Esophagus muscularis mucosa (tissue), 4 donors: ENCODE measurements at places on chromosomes 3 and 15. TPM values are rescaled to one million over a fixed set of nuclear protein-coding genes. Genes with fewer than 3 reads are reported as not detected.

The ENTPD3 gene
- total RNA-seq = 3.6 TPM

The ALDH1A3 gene
- total RNA-seq = 131 TPM

The SLC2A2 gene
- not detected for total RNA-seq

The CCNL1 gene
- 58.3 TPM for total RNA-seq

The ISLR gene
- total RNA-seq = 204 TPM

The GAP43 gene
- 4.0 TPM for total RNA-seq

The SLC28A1 gene
- total RNA-seq = not detected

The THRB gene
- total RNA-seq = 31.5 TPM

The HDAC11 gene
- 38.3 TPM for total RNA-seq

The B2M gene
- total RNA-seq = 1,547 TPM

The GOLGA8O gene
- not detected for total RNA-seq

The UBE2E1 gene
- total RNA-seq = 82.4 TPM

DNA sequence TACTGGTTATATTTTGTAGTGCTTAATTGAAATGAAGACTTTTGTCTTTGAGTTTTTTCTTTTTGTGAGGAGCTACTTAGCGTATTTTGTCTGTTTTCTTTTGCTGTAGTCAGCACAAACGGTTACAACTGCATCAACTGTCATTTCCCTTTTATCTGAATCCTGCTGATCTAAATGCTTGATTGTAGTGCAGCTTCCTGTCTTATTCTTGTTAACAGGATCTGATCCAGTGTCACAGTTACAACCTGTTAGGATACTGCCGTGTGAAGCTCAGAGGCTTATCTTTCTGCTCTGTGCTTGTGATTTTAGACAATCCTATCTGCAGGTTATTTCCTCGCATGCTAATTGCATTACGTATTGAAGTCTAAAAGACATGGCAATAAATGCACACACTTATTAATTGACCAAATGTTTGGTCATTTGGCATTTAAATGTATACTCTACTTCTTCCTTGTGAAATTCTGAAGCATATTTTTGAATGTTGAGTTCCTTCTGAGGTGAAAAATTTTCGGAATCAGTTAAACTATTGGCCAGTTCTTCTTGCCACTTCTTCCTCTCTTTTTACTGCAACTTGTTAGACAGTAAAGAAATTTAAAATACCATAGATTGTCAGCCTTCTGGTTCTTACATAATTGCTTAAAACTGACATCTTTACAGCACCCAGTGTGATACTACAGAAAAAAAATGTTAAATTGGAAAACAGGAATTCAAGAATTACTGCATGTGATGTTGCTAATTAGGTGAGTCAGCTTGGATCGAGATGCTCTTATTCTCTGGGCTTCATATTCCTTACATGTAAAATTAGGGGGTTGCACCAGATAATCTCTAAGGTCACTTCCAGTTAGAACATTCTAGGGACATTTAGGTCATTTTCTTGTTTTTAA is 168.2 kb downstream of the MBNL1 start:
- no peak for DNase-seq

GRCh38 chr15:67019069-67019468 is 46.3 kb upstream of the SMAD3 start:
- no peak for DNase-seq

- peak; percentile 24 for DNase-seq
These were observed 68.9 kb upstream of the BOC start for GRCh38 chr3:113142476-113142875.

DNA sequence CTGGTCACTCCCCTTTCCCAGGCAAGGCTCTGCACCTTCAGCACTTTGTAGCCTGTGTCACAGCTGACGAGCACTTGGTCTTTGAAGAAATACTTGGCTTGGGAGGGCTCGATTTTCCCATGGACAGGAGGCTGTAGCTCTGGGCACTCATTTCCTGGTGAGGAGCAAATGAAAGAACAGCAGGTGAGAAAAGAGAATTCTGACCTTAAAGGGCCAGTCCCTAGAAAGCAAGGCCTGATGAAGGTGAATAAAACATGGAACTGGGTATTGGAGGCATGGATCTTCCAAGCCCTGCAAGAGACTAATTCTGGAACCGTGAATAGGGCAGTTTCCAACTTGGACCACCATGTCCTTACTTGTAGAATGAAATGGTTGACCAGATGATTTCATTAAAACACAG is 39.9 kb downstream of the MASP1 start:
- DNase-seq = no peak

DNA sequence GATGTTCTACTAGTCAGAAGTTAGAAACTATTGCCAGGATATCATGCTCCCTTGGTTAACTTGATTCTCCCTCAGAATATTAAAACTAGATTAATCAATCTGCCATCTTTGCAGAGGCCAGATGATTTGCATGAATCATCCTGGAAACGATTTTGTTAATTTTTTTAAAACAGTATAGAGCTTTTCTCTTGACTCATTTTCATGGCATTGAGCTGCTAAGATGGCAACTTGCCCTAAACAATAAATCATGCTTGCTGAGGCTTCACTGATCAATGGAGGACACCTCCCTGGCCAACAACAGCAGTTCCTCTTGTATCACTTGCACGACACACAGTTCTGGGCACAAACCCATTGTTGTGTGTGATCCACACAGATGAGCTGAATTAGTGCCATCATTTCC is 109.1 kb downstream of the COL6A6 start:
- DNase-seq = peak; percentile 34

GRCh38 chr3:53464424-53464823 is 30.0 kb upstream of the CACNA1D start:
- DNase-seq = no peak

GRCh38 chr3:138348754-138349739 is 668 bp downstream of the MRAS start:
- DNase-seq = no peak

DNA sequence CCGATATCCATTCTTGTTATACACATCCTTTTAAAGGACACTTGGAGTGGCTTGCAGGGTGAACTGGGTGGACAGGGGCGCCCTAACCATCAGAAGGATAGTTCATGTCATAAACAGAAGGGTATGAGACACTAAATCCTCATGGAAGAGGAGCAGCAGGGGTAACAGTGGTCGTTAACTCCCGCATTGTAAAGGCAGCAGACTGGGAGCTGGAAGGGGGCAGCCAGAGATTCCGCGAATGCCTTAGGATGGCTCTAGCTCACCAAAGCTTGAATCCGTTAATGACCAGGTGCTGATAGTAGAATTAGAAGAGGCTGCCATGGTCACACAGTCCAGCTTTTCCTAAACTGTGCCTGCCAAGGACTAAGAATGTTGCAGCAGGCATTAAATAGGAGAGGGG is 85.2 kb upstream of the ANKRD34C start:
- DNase-seq = no peak

GRCh38 chr3:29099296-29099695 is 181.6 kb upstream of the RBMS3 start:
- no peak for DNase-seq

DNA sequence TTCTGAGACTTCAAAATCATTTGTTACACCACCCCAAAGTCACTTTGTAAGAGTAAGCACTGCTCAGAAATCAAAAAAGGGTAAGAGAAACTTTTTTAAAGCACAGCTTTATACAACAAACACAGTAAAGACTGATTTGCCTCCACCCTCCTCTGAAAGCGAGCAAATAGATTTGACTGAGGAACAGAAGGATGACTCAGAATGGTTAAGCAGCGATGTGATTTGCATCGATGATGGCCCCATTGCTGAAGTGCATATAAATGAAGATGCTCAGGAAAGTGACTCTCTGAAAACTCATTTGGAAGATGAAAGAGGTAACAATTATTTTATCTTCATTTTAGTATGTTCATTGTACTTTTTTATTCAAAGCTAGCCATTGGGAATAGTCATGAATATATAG is 32.6 kb downstream of the BLM start:
- DNase-seq = no peak

- no peak for DNase-seq
These were observed 7.3 kb upstream of the ZNF592 start for GRCh38 chr15:84741121-84741520.

- no peak for DNase-seq
These were observed 198.9 kb upstream of the LPP start for GRCh38 chr3:187954873-187955586.

GRCh38 chr3:82054849-82055248 is 293.4 kb upstream of the GBE1 start:
- no peak for DNase-seq

GRCh38 chr3:177816667-177817208 is 619.5 kb upstream of the TBL1XR1 start:
- DNase-seq = no peak

GRCh38 chr3:123027292-123028232 is at the start of gene SEMA5B:
Gene SEMA5B, minus strand, starts transcription at chr3:123027763. Its CDS starts 66,500 bp downstream, at chr3:122961263.
- no peak for DNase-seq

GRCh38 chr15:41544650-41545015 is 576 bp upstream of the RPAP1 start:
- no peak for DNase-seq

- no peak for DNase-seq
These were observed 55.0 kb upstream of the CHD2 start for GRCh38 chr15:92845126-92845508.

GRCh38 chr3:16330351-16330750 is 65.3 kb downstream of the OXNAD1 start:
- no peak for DNase-seq

DNA sequence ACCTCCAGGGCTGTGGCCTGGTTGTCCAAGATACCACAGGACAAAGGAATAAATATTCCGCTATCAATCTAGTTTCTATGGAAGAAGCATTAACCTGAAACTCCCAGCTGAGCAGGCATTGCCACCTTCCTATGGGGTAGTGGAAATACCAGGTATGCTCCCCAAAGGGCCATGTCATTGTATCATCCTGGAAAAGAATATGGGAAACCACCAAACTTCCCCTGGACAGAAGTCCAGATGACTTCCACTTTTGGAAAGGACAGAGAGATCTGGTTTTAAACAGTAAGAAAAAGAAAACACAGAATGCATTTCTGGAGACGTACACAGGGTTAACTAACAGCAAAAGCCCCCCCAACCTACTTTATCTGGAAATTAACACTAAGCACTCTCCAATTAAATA is 100.2 kb downstream of the RFTN1 start:
- no peak for DNase-seq
